Bronchial epithelial cell (primary cell): ENCODE measurements at places on chromosomes 1 and 21. TPM values are rescaled to one million over a fixed set of nuclear protein-coding genes. Genes with fewer than 3 reads are reported as not detected.
A peak's percentile ranks its signal among the peaks of the same experiment; 100 is the strongest.

KCNJ6 gene
- not detected in 2 replicates for total RNA-seq

TMEM52 gene
- total RNA-seq, result 1.4 and 1.6 TPM in 2 replicates

CDK18 gene
- total RNA-seq, result 1.8 and 2.2 TPM in 2 replicates

FMN2 gene
- total RNA-seq, result under 0.01 TPM in 1 of 2 replicates, not detected in the other

OR6K3 gene
- not detected in 2 replicates for total RNA-seq

TARS2 gene
- total RNA-seq, result 14.5 and 18.1 TPM in 2 replicates

DPYD gene
- 1.6 and 2.7 TPM in 2 replicates for total RNA-seq

FCRL5 gene
- total RNA-seq, result not detected in 2 replicates

GRCh38 chr1:154584267-154584994 lies 16.9 kb downstream of the CHRNB2 start:
- DNase-seq, result no peak

DNA sequence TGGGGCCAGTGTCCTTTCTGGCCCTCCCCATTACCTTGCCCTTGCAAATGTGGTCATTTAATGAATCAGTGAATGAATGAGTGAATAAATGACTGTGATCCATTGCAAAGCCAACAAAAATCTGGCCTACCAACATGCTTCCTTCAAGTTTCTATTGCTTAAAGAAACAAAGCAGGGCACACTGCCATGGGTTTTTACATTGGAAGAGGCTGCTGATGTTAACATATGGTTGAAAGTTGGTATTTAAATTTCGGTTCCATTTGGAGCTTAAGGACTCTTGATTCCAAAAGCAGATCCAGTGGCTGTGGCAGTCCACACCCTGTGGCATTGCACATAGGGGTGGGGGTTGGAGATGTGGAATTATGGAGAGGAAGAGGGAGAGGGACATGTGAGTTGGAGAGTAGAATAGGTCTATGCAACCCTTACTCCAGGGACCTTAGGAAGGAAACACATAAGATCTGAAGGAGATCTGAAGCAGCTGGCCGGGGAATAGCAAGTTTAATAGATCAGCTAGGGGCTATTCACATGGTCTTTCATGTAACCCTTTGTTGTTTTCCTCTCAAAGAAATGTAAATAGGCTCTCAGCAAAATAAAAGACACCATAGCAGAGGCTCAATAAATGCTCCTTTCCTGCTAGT lies 7.2 kb downstream of the ABCA4 start:
- no peak for DNase-seq

DNA sequence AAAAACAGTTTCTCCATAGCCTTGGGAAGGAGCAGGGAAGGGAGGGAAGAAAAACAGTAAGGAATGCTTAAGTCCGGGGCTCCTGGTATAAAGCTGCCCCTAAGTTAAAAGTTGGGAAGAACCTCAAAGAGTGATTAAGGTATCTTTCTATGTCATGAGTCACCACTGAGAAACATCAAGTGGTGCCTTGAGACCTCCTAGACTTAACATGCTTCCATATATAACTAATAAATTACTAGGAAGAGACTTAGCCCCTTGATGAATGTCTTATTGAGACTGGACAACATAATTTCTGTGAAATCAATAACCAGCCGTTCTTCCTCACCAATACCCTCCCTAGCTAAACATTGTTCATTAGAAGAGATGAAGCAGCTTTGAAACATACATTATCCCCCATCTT lies 121.8 kb upstream of the SLC44A3 start:
- peak; percentile 50 for DNase-seq

DNA sequence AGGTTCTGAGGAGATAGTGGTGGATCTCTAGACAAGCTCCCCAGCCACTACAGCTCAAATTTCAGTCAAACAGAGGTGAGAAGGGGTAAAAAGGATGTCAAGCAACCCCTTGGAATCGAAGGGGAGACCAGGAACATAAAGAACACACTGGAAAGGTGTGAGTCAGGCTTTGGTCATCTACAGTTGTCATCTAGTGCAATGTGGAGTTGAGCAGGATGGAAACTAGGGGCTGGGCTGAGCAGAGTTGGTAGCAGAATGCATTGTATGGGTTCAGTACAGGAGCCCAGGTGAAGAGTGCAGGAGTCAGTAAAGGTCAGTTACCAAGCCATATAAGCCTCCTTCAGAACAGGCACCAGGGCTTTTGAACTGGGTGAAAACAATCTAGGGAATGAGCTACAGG lies 52.7 kb upstream of the VAV3 start:
- DNase-seq, result peak; percentile 63

- no peak for DNase-seq
Observed at GRCh38 chr1:21546122-21546825, 37.1 kb downstream of the ALPL start.

GRCh38 chr1:203165800-203166161 lies 9.8 kb downstream of the MYBPH start:
- DNase-seq, result no peak

DNA sequence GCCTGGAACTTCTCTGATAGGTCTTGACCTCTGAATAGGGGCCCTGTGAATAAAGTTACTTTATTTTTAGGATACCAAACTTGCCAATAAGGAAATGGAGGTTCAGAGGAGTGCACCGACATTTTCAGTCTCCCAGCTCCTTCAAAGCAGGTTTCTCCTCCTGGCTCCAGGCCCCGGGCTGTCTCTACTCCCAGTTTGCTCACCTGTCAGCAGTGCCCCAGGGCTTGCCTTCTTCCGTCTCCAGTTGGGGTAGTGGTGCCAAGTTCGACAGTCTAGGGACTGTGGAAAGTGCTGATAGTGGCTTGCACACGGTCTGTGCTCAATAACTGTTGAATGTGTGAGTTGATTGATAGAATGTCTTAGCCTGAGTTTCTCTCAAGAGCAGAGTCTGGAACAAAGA lies 149.2 kb downstream of the ACTL8 start:
- no peak for DNase-seq

- DNase-seq, result no peak
Observed at GRCh38 chr1:33456502-33456886, 16.0 kb upstream of the ZSCAN20 start.

- DNase-seq, result no peak
Observed at GRCh38 chr1:247491328-247491727, 33.4 kb upstream of the OR2B11 start.

DNA sequence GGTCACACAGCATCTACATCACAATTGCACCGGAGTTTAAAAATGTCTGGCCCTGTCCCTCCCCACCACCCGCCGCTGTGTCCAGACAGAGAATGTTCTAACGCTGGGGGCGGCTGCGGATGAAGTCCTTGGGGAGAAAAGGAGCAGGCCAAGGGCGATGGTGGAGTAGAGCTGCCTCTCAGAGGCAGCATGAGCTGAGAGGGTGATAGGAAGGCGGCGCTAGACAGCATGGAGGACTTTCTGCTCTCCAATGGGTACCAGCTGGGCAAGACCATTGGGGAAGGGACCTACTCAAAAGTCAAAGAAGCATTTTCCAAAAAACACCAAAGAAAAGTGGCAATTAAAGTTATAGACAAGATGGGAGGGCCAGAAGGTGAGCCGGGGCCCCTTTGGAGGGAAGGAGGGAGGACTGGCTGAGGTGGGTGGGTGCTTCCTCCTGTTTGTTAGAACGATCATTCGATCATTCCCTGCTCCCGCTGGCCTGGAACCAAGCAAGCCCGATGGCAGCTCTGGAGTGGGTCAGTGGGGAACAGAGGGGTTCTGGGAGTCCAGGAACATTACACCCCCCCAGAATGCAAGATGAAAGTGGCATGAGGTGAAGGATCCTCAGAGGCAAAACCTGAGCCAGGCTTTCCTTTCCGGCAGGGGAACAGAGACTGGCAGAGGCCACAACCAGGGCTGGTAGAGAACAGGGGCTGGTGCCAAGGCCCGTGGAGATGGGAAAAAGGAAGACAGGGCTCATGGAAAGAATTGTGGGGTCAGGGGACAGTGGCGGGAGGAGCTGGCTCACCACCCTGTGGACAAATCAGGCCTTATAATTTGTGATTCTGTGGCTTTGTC lies at the start of the genes FAM229A and TSSK3:
TSS of gene FAM229A (minus strand) at position 12 of the 840 bp plus-strand sequence. CDS start 394 bp downstream, outside the sequence.
TSS of gene TSSK3 (plus strand) at position 66 of the 840 bp plus-strand sequence. CDS start at position 229, 163 bp downstream.
- DNase-seq, result no peak
